NCI-H2227 treated with DMSO at 0.1 percent for 48 hours (cell line): ENCODE measurements at places on chromosomes 6 and 20.

GRCh38 chr20:53873230-53873604 is 197.2 kb downstream of the BCAS1 start:
- no peak for DNase-seq

GRCh38 chr20:16397086-16397485 is 176.2 kb downstream of the KIF16B start:
- DNase-seq: no peak

DNA sequence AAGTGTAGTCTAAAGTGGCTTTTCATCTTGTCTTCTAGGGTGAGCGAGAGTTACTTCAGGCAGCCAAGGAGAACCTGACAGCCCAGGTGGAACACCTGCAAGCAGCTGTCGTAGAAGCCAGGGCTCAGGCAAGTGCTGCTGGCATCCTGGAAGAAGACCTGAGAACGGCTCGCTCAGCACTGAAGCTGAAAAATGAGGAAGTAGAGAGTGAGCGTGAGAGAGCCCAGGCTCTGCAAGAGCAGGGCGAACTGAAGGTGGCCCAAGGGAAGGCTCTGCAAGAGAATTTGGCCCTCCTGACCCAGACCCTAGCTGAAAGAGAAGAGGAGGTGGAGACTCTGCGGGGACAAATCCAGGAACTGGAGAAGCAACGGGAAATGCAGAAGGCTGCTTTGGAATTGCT is 27.1 kb downstream of the C20orf173 start:
- no peak for DNase-seq

DNA sequence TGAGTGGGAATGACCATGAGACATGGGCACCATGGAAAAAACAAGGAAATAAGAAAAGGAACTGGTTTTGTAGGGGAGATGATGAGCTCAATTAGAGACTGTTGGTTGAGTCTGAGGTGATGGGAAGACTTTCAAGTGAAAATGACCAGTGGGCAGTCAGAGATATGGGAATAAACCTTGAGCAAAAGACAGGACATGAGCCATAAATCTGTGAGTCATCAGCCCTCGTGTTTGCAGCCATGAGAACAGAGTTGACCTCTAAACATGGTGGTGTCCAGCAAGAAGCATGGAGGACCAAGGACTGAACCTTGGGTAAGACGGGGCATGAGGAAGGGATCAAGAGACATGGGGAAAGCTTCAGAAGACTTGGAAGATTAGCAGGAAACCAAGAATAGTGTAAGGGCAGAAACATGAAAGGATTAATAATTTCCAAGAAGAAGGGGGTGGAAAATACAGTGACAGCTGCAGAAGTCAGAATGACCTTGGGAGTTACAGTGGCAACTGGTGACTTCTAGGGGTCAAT is 280.6 kb upstream of the PRDM1 start:
- DNase-seq: no peak

DNA sequence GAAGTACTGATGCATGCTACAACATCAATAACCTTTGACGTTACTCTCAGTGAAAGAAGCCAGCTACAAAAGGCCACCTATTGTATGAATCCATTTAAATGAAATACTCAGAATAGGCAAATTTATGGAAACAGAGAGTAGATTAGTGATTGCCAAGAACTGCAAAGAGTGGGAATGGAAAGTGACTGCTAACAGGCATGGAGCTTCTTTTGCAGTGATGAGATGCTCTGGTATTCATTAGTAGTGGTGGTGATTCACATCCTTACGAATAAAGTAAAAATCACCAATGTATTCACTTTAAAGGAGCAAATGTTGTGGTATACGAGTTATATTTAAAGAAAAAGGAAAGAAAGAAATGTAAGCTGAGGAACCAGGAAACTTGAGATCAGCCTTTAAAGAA is 126.8 kb upstream of the SAMD5 start:
- no peak for DNase-seq

DNA sequence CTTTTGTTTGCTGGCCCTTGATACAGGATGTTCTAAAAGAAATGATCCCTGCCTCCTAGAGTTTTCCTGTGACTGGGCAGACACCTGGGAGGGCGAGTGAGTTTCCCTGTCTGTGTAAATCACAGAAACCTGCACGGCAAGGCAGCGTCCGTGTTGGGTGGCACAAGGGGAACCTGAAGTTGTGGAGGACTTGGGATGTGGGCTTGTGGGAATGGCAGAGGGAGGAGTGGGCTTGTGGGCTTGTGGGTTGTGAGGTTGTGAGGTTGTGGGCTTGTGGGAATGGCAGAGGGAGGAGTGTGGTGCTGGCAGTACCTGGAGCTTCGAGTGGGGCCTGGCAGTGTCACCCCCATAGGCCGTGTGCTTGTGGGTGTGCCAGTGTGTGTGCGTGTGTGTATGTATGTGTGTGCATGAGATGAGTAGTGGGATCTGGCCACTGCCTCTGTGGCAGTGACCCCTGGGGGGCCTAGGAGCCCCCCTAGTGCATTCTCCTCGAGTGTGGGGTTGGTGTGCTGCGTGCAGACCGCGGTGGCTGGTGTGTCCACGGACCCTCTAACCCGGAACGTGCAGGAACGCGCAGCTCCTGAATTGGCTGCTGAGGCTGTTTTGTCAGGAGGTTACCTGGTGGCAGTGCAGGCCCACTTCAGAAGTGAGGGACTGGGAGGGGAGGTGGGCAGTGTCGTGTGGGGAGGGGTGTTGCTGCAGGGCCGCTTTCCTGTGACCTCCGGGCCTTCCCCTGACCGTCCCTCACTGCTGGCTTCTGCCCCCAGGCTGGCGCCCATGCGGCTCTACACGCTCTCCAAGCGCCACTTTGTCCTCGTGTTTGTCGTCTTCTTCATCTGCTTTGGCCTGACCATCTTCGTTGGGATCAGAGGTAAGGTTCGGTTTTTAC is 13.0 kb downstream of the TMEM181 start:
- no peak for DNase-seq

DNA sequence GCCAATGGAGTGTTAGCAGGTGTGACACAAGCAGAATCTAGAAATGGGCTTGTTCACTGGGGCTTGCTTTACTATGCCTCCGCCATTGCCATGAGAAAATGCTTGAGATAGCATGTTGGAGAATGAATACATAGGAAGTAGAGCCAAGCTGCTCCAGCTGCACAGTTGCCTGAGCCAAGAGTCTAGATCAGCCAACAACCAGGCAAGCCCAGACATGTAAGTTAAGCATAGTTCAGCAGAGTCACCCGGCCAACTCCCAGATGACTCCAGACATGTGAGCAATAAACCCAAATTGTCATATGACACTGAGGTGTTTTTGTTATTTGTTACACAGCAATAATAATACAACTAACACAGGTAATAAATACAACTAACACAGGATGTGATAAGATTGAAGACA is 167.9 kb downstream of the HAO1 start:
- no peak for DNase-seq

GRCh38 chr6:132590362-132590761 is 821 bp upstream of the TAAR5 start:
- no peak for DNase-seq

GRCh38 chr20:45459606-45460005 is 9.9 kb upstream of the WFDC2 start:
- DNase-seq: no peak

- DNase-seq: no peak
Measured at GRCh38 chr20:50283922-50284810, 93.5 kb downstream of the CEBPB start.

GRCh38 chr6:69917834-69918233 is 51.5 kb downstream of the COL19A1 start:
- no peak for DNase-seq

GRCh38 chr20:24795436-24795835 is 153.6 kb upstream of the CST7 start:
- DNase-seq: no peak

DNA sequence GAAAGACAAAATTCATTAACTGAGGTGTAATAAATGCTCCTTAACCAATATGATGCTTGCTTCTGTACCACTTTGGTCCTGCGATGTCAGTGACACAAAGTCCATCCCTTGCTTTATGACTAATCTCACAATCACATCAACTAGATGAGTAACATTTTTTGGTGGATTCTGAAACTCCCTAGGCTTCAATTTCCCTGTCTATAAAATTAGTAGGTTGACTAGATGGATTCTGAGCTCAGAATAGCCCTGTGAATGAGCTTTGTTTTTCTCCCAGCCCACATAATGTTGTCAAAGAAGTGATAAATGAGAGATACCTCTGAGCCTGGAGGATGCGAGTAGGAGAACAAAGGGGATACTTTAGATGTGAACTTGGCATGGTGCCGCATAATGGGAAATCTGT is 9.1 kb downstream of the TXLNB start:
- peak; percentile 88 for DNase-seq

- no peak for DNase-seq
Measured at GRCh38 chr6:169589293-169589692, 112.5 kb downstream of the WDR27 start.

GRCh38 chr6:151948002-151948743 is 140.7 kb downstream of the ESR1 start:
- no peak for DNase-seq

DNA sequence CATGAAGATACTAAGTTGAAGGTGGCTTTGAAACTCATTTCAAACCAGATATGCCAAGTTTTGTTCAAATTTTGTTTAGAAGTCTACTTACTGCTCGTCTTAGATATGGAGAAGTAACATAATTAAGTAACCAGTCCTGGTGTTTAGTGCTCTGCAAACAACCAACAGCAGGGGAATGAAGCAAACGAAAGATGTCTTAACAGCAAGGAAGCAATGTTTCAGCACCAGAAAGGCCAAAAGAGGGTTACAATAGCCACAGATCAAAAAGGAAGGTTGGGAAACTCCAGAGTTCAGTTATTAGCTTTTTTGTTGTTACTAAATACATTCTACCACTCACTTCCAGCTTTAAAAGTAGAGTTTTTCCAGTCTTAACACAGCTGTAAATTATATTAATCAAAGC is 45.1 kb downstream of the LHFPL5 start:
- no peak for DNase-seq

DNA sequence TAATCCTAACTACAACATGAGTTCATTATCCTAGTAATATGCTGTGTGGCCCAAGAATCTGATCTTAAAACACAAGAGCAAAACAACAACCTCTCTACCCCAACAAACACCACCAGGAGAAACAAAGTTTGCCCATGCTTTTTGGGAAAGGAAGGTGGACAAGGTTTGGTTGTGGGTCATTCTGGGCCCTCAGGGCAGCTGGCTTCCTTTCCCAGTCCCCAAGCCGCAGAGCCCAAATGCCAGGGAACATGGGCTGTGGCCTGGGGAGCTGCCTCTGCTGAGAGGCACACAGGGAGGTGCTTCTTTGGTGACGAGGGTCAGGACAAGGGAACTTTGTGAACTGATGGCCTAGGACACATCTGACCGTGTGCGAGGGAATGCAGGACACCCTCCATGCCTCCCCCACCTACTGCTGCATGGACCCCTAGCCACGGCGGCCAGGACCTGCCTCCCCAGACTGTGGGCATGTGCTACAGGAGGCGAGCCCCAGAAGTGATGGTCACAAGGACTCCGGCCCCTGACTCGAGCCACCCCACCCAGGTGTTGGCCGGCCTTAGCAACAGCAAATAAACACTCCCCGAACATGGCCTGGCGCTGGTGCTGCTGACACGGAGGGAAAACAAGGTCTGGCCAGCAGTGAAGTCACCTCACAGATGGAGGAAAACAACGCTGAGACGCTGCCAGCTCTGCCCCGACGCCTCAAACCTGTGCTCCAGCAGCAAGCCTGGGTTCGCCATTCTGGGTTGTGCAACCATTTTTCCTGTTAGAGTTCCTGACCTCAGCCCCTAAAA is 55.6 kb downstream of the RRBP1 start:
- DNase-seq: no peak

- no peak for DNase-seq
Measured at GRCh38 chr6:157280947-157281346, 42.4 kb downstream of the TMEM242 start.

DNA sequence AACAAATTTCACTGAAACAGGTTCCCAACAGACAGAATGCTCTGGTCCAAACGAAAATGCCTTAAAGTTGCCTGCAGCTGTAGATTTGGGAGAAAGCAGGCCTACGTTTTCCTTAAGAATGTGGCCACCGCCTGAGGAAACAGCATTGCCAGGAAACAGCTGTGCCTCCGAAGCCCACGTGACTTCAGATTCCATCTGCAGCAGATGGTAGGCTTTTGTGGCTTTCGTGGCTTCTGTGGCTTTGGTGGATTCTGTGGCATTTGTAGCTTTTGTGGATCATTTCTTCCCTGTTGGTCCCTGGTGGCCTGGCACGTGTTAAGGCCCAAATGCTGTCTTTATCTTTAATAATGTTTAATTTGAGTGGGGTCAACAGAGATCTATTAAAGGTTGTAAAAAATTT is 222.9 kb downstream of the TTLL2 start:
- DNase-seq: no peak

- DNase-seq: no peak
Measured at GRCh38 chr6:89481695-89482094, 48.7 kb downstream of the ANKRD6 start.

DNA sequence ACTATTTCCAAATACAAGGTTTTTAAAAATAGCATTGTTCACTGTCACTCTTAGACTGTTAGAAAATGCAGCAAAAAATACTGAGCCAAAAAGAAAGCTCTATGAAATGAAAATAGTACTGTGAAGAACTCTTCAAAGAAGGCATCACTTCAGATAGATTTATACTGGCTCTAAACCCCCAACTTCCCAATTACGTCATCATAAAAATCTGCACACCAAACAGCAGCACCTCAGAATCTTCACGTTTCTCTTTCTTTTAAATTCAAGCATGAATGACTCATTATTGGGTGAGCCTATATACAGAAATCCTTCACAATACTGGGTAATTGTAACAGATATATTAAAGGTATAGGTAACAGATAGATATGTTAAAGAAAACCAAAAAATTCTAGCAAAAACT is 208.4 kb upstream of the HTR1E start:
- no peak for DNase-seq

GRCh38 chr20:31918466-31919105 is 33.3 kb downstream of the PDRG1 start:
- no peak for DNase-seq

DNA sequence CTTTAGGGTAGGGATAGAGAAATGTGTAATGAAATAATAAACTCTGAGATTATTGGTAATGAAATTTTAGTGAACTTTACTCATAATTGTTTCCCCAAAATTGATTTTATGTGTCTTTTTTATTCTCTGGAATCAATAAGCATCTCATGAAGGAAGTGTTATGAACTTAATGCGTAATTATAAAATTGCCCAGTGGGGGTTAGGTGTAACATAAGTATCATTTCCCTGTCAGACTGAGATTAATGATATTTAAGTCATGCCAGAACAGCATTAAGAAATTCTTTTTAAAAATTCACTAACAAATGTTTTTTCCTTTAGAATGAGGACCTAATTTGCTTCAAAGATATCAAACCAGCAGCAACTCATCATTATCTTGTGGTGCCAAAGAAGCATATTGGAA is 10.0 kb downstream of the HINT3 start:
- DNase-seq: no peak

GRCh38 chr20:36593347-36593929 is 12.1 kb upstream of the RAB5IF start:
- DNase-seq: no peak

DNA sequence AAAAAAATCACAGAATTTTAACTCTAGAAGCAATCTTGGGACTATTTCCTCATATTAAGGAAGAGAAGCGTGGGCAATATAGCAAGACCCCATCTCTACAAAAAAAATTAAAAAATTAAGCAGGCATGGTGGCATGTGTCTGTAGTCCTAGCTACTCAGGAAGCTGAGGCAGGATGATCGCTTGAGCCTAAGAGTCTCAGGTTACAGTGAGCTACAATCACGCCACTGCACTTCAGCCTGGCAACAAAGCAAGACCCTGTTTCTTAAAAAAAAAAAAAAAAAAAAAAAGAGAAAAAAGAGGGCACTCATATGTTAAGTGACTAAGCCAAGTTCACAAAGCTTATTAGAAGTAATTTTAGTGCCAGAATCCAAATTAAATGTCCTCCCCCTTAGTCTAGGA is 100.8 kb downstream of the SESN1 start:
- DNase-seq: no peak

GRCh38 chr20:57834306-57835073 is 124.7 kb upstream of the PMEPA1 start:
- DNase-seq: no peak
